ENCODE measurements at places on chromosomes 1 and 21.
A peak's percentile ranks its signal among the peaks of the same experiment; 100 is the strongest.

DNA sequence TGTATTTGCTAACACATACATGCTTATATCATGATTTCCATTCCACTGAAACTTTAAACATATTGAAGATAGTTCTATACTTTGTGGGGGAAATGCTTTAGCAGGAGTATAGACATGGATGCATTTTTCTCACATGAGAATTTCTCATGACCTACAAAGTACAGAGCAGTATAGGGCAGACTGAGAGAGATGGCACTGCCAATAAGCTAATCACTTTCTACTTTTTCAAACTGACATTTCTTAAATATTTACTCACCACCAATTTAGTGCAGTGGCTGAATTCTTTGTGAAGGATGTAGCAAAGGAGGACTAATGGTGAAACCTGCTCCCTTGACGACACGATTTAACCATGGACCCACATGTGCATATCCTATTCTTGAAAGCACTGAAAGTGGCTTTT, 923.5 kb downstream of the ADGRL2 start:
- DNase-seq: no peak

DNA sequence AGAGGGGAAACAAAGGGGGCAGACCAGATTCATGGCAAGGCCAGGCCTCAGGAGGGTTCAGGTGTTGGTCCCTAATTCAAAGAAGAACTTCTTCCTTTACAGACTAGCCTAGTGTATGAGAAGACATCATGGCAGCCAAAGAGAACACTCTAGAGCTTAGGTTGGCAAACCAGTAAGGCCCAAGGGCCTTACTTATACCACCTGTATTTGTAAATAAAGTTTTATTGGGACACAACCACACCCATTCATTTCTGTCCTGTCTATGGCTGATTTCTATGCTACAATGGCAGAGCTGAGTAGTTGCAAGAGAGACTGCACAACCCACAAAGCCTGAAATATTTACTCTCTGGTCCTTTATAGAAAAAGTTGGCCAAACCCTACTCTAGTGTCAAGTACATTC, 42.3 kb downstream of the SSBP3 start:
- DNase-seq: no peak

- DNase-seq: no peak
Observed at GRCh38 chr1:60280819-60281218, 207.2 kb upstream of the C1orf87 start.

DNA sequence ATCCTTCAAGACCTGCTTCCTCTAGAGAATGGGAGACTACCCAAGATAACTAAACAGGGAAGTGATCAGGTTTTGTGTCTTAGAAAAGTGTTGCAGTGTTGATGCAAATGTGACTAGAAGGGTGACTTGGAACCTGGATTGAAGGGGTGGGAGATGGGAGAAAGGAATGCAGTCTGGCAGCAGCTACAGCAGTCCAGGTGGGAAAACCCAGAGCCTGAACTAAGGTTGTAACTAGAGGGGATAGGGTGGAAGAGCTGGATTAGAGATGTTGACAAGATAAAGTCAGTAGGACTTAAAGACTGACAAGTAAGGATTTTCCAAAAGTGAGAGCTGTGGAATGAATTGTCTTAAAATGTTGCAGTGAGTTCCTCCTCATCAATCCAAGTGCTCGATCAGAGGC, 7.1 kb upstream of the SHISA4 start:
- no peak for DNase-seq

DNA sequence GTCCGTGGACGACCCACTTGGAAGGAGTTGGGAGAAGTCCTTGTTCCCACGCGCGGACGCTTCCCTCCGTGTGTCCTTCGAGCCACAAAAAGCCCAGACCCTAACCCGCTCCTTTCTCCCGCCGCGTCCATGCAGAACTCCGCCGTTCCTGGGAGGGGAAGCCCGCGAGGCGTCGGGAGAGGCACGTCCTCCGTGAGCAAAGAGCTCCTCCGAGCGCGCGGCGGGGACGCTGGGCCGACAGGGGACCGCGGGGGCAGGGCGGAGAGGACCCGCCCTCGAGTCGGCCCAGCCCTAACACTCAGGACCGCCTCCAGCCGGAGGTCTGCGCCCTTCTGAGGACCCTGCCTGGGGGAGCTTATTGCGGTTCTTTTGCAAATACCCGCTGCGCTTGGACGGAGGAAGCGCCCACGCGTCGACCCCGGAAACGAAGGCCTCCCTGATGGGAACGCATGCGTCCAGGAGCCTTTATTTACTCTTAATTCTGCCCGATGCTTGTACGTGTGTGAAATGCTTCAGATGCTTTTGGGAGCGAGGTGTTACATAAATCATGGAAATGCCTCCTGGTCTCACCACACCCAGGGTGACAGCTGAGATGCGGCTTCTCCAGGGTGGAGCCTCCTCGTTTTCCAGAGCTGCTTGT, 32.4 kb downstream of the PRMT2 start:
- no peak for DNase-seq

DNA sequence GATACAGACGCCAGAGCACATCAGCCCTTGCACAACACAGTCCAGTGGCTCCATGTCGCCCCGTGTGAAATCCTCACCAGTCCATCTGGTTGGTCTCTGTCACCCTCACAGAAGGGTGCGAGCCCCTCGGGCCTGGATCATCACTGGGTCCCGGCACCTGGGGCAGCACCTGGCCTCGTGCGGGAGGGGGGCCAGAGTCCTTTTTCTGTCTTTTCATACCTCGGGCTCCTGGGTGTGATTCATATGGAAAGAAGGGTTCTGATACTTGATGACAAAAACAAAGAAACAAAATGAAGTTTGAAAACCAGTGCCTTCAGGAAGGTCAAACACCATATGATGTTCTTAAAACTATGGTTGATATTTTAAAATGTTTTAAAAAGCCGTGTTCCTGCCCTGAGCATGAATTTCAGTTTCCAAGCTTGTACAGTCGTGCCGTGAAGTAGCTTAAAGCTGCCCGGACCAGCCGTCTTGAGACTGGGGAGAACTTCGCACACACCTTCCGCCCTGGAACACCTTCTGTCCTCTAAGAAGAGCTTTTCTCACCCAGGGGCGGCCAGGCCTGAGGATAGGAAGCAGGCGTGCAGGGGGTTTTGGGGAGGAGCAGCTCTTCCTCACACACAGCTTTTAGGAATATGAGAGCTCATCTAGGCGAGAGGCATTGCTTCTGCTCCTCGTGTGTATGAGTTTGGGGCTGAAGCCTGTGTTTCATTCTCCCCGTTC, 35.2 kb downstream of the SLC37A1 start:
- DNase-seq: no peak

DNA sequence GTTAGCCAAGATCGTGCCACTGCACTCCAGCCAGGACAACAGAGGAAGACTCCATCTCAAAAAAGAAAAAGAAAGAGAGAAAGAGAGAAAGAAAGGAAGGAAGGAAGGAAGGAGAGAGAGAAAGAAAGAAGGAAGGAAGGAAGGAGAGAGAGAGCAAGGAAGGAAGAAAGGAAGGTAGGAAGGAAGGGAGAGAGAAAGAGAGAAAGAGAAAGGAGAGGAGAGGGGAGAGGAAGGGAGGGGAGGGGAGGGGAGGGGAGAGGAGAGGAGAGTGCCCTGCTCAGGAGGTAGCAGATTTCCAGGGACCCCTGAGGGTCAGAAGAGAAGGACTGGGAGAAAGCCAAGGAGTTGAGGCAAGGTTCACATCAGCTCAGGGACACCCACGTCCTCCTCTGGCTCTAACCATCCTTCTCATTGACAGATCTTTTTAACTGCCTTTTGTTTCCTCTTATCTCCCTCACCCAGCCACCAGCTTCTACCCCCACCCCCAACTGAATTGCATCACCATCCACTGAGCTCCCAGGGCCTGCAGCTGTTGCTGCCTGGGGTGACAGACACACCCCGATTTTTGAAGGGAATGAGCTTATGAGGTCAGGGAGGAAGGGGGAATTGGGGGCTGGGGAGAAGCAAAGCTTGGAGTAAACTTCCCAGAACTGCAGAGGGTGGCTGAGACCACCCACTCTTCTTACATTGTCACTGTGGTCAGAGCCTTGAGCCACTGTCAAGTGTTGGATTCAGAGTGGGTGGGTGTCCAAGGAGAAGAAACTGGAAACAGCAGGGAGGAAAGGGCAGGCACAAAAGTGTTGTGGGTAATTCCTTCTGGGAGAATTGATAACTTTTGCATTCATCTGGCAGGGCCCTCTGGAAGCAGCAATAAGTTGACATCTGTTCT, 91.6 kb downstream of the GLUL start:
- DNase-seq: peak; percentile 54

GRCh38 chr21:30652891-30653290, 10.2 kb downstream of the KRTAP20-3 start:
- DNase-seq: no peak

DNA sequence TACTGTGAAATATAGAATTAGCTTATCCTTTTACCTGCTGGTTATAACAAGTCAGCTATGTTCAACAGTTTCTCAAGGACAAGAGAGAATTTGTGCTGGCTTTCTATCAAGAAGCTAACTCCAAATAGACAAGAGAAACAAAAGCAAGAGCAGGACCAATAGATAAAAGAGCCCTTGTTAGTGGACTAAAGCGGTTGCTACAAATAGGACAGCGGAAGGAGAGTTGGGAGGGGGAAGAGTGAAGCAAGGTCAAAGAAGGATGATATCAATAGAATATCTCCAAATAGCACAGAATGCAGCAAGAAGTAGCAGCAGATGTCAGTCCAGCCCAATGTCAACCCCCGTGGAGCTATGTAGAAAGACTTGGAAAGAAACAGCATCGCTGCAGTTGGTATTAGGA, 53.0 kb upstream of the AKT3 start:
- DNase-seq: no peak

- no peak for DNase-seq
Observed at GRCh38 chr1:65009724-65010420, 43.5 kb upstream of the JAK1 start.

DNA sequence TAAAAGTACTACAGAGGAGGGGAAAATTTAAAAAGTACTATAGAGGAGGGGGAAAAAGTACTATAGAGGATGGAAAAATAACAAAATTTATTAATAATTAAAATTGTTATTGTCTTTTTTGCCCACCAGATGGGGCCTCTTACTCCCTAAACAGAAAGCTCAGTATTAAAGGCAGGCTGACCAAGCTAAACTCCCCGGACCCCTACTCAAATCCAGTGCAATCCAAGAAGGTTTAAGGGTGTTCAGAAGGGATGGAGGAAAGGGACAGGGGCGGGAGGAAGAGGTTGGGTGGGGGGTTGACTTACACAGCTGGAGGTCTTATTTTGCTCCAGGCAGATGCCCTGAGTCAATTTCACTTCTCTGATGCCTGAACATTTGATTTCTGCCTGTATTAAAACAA, 13.7 kb downstream of the CD34 start:
- DNase-seq: no peak

GRCh38 chr1:163823017-163823416, 501.3 kb downstream of the NUF2 start:
- DNase-seq: no peak

DNA sequence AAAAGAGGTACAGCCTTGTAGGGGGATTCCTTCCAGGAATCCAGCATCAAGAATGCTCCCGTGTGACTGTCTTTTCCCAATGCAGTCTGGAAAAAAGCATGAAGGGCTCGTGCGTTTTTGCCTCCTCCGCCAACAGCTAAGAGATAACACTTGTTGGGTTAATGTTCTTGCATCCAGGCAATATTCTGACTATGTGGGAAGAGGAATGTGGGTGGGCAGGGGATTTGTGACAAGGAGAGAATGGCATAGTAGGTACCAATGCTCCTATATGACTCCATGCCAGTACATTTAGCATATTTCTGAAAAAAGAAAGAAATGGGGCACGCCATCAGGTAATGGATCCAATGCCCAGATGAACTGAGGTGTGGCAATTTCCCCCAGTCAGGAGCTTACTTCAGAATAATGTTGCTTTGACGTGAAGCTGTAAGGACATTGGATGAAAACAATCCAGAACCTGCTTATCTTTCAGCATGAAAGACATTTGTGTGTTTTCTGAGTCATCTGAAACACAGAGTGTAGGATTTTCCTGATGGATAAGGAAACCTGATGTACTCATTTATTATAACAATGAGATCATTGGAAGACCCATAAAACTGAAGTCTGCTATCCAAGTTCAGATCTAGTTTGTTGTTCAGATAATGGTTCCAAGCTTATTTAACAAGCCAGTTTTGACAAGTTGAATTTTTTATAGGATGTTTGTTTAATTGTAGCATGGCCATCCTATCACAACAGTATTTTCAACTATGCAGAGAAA, 105.5 kb downstream of the LYPLAL1 start:
- DNase-seq: no peak

- DNase-seq: no peak
Observed at GRCh38 chr1:11951901-11952300, 17.4 kb downstream of the PLOD1 start.

DNA sequence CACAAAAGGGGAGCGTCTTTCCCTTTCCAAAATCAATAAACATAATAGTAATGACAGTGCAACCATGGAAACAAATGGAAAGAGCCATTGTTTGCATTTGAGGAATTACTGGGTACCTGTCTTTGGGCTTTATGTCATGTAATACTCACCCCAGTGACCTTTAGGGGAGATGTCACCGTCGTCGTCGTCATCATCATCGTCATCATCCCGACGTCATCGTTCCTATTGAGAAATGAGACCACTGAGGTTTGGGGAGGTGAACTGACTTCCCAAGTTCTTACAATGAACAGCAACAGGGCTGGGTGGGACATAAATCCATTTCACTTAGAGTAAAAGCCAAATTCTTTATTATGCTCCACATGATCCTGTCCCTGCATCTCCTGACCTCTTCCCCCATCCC, 168.9 kb upstream of the KAZN start:
- no peak for DNase-seq

DNA sequence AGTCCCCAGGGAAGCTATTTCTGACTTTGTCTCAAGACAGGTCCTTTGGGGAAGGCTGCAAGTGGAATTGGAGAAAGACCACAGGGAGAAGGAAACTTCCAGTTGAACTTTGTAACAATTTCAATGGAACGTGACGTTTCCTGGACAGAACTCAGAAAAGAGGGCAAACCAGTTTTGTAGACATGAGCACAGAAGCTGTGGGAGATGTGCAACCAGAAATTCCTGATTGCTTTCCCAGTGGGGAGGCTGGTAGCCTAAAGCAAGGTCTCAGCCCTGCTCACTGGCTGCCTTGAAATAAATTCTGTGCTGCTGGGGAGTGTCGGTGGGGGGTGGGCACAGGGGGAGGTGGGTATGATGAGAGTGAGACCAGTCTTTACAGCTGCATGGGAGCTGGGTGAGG, 1206.7 kb upstream of the ADGRL2 start:
- DNase-seq: no peak

DNA sequence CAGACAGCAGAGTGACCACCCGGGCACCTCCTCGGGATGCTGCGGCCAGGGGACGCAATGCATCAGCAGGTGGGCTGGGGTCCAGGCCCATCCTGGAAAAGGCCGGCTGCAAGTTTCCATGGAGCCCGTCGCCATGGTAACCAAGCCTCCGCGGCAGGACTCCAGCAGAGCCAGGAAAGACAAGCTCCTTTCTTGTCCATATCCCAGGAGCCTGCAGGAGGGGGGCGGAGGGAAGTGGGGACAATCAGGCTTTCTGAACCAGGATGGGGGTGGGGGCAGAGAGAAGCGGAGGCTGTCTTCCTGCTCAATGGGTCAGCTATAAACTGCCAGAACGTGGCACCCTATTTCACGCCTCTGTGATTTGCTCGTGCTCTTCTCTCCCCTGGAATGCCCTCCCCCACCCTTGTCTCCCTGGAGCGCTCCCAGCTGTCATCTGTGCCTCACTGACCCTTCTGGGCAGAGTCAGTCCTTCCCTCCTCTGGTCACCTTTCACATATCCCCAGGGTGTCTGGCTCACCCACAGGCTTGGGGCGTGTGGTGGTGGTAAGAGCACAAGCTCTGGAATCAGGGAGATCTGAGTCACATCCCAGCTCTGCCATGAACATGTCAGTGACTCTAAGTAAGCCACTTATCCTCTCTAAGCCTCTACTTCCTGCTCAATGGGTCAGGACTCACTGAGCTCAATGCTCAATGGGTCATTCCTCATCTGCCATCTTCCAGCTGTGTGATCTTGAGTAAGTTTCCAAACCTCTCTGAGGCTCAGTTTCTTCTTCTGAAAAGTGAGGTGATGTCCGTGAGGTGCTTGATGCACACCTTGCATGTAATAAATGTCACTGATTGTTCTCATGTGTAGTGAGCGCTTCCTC, 58.9 kb upstream of the LAPTM5 start:
- peak; percentile 85 for DNase-seq

Data from head of caudate nucleus (tissue), 42 donors.